ENCODE measurements at places on chromosomes 5 and 9.
A peak's percentile ranks its signal among the peaks of the same experiment; 100 is the strongest.

- peak; percentile 52 for DNase-seq
Measured at GRCh38 chr9:132411091-132411508, 1.1 kb downstream of the CFAP77 start.

DNA sequence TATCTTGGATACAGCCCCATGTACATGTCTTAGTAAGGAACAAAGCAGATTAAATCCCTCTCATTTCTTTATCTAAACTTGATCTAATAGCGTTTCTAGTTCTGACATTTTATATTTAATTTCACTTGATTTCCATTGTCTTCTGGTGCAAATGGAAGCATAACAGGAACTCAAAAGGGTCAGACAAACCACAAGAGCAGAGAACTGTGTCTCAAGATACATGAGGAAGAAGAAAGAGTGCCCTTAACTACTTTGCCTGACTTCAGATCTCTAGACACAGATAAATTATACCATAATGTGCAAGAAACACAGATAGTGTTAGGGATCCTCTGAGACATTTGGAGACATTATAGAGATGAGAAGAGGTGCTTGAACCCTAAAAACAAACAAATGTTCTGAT is 20.7 kb upstream of the STX17 start:
- no peak for DNase-seq

DNA sequence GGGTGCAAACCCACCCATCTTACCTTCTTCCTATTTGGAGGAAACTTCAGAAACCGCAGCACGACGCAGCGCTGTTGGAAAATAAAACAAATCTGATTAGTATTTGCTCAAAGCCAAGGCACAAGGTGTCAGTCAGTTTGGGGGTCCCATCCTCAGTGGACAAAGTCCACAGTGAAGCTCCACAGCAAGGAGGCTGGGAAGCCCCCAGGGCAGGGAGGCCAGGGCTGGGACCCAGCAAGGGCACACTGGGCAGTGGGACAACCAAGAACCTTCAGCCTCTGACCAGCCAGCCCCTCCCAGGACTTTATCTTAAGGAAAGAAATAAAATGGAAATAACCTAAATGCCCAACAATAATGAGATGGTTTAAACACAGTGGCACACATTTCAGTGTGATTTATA is 11.3 kb downstream of the IPPK start:
- DNase-seq: no peak

- DNase-seq: no peak
Measured at GRCh38 chr5:89758146-89758545, 651.4 kb downstream of the CETN3 start.

DNA sequence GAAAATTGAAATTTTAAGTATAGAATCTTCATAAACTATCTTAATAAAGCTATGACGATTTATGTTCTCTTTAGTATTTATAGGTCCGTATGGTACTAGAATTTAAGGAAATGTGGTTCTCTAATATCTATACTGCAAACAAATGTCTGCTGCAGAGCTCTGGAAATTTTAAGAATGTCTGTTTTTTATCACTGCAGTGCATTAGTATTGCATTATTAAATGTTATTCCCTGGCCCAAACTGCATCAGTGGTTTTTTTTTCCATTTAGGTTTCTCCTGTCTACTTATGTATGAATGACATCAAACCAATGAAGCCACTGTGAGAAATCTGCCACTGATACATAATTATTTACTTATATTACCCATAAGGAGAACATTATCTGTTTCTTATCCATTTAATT is 211.4 kb upstream of the CD180 start:
- no peak for DNase-seq

DNA sequence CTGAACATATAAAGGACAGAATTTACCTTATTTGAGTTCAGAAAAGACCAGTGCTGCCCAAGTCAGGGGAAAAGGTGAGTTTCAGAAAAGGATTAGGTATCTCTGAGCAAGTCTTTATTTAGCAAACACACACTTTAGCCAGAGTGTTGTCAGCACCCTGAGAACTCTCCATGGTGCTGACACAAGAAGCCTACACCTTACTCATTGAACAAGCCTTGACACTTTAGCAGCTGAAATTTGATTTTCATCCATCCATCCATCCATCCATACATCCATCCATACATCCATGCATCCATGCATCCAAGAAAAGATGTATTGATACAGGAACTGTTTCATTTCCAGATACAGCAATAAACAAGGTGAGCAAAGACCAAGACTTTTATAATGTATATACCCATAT is 311.2 kb downstream of the TRIM32 start:
- DNase-seq: peak; percentile 8

DNA sequence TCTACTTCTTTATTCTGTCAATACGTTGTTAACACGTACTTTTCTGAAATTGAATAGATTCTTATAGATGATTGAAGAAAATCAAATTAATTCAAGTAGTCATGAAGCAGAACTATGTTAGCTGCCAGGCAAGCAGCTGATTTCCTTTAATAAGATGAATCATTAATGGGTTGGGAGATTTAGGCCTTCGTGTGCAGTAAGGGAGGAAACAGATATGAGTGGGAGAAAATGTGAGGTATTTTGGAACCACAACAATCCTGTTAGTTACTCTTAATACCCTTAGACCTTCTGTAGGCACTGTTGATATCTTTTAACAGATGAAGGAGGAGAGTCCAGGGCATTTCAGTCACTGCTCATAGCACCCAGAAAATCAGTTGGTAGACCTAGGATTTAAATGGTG is 121.0 kb downstream of the AOPEP start:
- no peak for DNase-seq

- DNase-seq: no peak
Measured at GRCh38 chr9:6153425-6153824, 62.2 kb upstream of the IL33 start.

- DNase-seq: no peak
Measured at GRCh38 chr9:115121181-115121580, 3.2 kb upstream of the TNC start.

DNA sequence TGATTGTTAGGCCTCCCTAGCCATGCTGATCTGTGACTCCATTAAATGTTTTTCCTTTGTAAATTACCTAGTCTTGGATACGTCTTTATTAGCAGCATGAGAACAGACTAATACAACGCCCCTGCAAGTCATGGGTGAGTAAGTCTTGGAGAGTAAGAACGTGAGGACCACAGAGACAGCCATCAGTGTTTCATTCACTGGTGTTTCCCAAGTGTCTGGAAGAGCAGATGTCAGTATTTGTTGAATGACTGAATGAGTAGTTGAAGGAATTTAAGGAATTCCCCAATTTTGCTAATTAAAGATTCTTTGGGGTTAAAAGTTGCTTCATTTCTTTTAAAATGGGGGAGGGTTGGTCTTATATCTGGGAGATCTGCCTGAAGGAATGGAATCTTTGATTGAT is 178.8 kb downstream of the TRIO start:
- DNase-seq: no peak

DNA sequence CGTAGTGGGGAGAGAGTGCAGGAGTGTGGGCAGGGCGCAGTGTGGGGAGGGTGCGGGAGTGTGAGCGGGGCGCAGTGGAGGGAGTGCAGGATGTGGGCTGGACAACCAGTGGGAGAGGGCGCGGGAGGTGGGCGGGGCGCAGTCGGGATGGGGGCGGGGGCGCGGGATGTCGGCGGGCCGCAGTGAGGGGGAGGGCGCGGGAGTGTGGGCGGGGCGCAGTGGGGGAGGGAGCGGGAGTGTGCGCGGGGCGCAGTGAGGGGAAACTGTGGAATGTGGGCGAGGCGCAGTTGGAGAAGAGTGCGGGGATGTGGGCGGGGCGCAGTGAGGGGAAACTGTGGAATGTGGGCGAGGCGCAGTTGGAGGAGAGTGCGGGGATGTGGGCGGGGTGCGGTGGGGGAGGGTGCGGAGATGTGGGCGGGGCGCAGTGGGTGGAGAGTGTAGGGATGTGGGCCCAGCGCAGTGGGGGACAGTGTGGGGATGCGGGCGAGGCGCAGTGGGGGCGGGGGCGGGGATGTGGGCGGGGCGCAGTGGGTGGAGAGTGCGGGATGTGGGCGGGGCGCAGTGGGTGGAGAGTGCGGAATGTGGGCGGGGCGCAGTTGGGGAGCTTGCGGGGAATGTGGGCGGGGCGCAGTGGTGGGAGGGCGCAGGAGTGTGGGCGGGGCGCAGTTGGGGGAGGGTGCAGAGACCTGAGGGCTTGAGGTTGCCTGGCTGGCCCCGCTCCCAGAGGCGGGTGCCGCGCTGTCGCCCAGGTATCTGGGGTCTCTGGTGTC is at the start of gene NXNL2:
TSS of gene NXNL2 (plus strand) at position 723 of the 770 bp plus-strand sequence. CDS start 257 bp downstream, outside the sequence.
- DNase-seq: peak; percentile 30

GRCh38 chr9:137524161-137524980 is 25.8 kb downstream of the PNPLA7 start:
- no peak for DNase-seq

- DNase-seq: peak; percentile 30
Measured at GRCh38 chr9:106286249-106286648, 576.7 kb upstream of the ZNF462 start.

DNA sequence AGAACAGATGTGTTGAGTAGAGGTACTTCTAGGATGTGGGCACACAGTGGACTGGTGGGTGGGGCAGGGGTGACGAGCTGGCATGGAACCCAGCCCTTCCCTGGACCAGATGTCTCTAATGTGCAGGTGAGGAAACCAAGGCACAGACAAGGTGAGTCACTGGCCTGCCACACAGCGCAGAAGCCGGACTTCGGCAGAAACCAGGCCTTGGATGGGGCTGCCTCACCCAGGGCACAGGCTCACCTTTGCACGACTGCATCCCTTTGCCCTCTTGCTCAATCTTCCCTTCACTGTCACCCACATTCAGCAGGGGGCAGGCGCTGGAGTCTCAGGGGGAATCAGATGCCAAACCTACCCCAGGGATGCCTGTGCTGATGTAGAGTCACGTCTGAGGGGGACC is 65.4 kb upstream of the LMX1B start:
- no peak for DNase-seq

- DNase-seq: no peak
Measured at GRCh38 chr9:132147331-132147730, 14.5 kb upstream of the NTNG2 start.
